ENCODE measurements at places on chromosomes 13 and 19.
A peak's percentile ranks its signal among the peaks of the same experiment; 100 is the strongest.

DNA sequence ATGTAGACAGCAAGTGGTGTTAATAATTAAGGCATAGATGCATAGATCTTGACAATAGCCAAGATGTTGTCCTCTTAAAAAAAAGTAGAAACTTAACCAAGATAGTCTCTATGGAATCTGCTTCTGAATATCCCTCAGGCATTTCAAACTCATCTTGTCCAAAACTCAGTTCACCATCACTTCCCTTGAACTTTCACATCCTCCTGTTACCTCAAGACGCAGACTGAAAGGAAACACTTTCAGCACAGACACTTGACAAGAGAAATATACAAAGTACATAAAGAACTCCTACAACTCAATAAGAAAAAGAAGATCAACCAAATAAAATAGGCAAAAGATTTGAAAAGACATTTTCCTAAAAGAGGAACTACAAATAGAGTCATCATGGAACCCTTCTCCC is 451.1 kb downstream of the FOXO1 start:
- no peak for DNase-seq

DNA sequence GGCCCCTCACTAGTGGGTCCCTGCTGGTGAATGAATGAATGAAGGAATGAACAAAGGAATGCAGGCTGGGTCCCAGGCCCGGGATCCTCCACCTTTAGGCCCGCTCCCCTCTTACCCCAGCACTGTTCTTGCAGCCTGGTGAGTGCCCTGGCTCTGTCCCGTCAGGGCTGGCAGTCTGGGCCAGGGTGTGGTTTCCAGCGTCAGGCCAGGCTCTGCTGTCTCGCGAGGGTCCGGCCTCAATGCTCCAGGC is 317 bp downstream of the LYL1 start:
- DNase-seq, result no peak

DNA sequence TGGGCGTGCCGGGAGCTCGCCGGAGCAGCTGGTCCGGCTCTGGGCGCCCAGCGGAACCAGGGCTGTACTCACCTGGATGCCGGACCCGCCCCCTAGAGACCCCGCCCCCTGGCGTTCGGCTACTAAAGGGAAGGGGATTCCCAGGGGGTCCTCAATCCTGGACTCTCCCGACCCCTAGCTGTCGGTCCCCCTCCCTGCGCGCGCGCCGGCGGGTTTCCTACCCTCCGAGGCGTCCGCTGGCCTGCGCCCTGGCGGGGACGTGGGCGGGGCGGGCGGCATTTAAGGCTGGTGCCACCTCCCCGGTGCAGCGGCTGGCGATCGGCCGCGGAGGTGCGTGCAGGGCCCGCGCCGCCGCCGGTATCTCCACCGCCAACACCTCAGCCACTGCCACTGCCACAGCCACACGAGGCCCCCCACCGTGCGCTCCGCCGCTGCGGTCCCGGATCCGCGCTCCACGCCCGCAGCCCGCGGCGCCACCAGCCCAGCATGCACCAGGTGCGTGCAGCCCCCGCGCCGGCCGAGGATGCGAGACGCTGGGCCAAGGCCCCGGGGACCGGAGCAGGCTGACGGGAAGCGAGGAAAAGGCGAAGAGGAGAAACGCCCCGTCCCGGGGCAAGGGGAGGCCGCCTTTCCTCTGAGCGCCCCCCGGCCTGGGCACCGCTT is at the start of gene ATP12A:
ATP12A (plus strand) TSS at position 151 of the 663 bp plus-strand sequence; CDS start at position 487, 336 bp downstream.
- DNase-seq, result peak; percentile 43

GRCh38 chr13:98068521-98068920 is 74.4 kb upstream of the FARP1 start:
- peak; percentile 0 for DNase-seq

DNA sequence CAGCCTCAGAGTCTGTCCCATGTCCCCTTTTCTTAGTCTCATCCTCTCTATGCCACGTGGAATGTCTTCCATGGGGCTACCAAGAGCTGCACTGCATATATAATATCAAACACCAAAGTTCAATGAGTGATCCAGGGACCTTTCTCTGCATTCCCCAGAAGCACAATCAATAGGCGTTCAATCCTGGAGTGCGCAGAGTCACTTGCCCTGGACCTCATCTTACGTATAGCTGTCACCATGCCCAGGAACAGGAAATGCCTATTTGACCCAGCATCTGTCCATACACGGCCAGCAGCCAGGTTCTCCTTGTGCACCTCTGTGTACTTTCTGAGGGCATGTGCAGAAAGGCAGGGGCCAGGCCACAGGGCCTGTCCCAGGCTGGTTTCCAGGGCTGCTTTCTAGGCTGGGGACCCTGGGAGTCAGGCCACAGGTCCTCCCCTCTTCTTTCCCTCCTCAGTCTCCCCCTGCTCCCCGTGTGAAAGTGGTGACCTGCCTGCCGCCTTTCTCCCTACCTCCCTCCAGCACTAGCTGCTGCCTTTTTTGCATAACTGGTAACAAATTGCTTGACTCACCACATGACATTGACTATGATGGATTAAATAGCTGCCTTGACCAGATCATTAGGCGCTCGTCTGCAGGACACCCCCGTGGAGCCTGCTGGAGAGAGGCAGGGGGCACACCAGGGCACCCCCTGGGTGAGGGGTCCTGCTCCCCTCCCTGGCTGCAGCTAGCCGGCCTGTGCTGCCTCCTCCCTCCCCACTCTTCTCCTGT is 222.0 kb downstream of the ZNF536 start:
- DNase-seq, result no peak

DNA sequence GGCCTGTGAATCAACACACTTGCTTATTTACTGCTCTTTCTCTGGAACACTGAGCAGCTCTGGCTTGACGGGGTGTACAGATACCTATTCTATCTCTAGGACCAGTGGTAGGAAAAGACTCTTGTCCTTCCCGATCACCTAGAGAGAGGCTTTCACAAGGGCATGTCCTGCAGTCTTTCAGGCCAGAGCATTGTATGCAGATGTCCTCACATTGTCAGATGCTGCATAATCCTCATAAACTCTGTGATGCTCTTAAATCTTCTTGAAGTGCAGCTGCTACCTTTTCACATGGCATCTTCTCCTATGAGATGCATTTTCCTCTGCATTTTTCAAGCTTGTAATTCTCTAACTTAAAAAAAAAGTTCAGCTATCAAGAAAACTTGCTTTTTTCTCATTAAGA is 369.4 kb downstream of the OLFM4 start:
- DNase-seq, result no peak

DNA sequence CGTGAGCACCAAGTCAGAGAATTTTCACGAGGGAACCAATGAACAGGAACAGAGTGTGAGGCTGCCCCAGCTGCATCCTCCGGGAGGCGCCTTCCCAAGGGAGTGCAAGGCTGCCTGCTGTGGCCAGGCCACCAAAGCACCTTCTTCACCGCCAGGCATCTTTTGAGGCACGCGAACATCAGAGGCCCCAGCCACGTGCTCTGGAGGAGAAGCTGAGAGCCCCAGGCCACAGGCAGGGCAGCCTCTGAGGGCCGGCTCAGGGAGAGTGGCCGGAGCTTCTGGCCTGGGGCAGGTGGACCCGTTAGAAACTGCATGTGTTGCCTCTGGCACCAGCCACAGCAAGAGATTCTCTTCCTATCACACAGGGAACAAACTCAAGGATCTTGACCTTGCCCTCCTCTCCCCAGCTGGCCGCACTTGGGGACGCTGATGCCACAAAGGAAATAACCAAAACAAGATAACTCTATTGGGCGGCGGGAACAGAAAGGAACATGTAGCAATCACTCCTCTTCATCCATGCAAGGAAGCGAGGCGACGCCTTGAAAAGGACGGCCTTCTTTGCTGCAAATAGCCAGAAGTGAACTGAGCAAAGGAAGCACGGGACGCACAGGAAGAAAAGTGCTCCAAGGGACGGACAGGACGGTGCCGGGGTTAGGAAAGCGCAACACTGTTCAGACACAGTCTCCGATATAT is 19.9 kb downstream of the GAS6 start:
- no peak for DNase-seq

DNA sequence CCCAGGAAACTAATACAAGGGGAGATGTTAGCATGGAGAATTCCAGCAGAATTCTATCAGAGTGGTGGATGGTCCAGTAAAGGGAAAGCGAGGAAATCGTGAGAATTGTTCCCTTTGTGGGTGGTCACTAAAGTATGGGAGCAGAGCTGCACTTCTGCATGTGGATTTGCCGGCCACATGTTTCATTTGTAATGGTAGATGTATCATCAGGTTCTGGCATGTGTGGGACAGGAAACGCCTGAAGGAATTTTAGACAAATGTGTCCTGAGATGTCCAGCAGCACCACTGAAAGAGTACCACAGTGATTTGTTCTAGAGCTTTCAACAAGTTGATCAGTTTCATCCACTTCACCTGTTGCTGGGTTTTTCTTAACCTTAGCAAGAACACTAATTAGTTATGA is 308.4 kb downstream of the SHISA2 start:
- DNase-seq, result no peak

DNA sequence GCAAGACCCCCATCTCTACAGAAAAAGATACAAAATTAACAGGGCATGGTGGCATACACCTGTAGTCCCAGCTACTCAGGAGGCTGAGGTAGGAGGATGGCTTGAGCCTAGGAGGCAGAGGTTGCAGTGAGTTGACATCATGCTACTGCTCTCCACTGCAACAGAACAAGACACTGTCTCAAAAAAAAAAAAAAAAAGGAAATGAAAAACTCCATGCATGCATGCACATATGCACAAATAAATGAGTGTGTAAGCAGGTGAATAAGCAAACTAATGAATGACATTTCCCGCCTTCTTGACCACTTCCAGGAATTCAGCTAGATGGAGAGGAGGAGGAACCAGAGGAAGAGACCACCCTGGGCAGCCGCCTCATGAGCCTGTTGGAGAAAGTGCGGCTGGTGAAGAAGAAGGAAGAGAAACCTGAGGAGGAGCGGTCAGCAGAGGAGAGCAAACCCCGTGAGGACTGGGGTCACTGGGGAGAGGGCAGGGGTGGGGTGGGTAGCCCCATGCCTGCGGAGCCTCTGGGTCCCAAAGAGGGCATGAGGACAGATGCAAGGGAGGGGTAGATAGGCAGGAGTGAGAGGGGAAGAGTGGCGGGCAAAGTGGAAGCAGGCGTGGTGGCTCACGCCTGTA is 58.8 kb downstream of the RYR1 start:
- no peak for DNase-seq

- no peak for DNase-seq
Observed at GRCh38 chr13:57128909-57129308, 11.8 kb upstream of the PRR20A start.

DNA sequence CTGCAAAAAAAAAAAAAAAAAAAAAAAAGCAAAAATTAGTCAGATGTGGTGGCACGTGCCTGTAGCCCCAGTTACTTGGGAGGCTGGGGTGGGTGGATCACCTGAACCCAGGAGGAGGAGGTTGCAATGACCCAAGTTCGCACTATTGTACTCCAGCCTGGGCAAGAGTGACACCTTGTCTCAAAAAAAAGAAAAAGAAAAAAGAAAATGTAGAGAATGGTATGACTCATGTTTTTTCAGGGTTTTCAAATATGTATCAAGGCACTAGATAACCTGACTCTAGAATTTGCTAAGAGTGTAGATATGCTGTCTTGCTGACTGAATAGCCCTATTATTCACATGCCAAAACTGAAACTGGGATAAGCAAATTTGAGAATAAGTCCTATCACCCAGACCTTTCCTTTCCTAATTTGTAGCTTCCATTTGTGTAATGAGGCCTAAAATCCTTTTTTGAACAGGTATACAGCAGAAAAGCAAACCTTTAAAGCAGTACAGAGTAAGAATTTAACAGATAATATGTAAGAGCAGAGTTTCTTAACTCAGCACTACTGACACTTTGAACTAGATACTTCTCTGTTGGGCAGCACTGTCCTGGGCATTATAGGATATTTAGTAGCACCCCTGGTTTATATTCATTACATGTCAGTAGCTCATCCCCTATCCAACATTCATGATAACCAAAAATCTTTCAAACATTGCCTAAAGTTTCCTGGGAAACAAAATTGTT is 108.6 kb downstream of the ELF1 start:
- no peak for DNase-seq

DNA sequence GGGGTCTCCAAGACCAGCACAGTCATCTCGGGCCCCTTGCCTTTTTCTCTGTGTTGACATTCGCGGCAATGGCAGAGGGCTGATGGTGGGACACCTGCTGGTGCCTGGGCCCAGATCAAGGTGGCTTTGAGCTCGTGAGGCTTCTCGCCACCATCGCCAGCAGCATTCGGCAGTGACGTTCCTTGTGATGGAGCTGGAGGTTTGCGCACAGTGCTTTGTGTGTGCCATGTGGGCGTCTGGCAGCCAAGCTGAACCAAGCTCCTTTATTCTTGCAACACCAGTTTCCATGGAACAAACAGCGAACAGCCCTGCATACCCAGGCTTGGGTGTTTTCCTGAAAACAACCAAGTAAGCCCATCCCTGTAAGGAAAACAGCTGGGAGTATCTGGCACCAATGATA is 9.1 kb upstream of the TMEM255B start:
- no peak for DNase-seq

DNA sequence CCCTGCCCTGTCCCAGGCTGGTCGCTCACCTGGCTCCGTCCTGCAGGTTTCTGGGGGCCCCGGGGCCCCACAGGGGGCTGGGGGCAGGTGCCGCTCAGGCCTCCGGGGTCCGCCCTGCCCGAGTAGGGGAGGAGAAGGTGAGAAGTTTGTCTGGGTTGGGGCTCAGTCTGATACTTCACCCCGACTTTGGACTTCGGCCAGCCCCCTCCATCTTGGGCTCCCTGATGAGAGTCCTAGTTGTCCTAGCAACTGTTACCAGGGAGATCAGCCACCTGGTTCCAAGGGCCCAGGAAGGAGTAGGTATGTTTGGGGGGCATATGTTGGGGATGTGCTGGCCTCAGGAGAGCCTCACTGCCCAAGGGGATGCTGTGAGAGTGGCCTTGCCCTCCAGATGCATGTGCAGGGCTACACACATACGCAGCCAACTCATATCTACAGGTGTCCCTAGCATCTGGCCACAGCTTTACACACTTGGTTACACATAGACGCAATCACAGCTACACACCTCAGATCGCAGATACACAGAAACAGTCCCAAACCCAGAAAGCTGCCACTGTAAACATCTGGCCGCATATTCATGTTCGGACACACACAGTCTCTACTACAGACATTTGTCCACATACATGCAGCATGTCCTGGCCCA is 3.4 kb downstream of the NUMBL start:
- DNase-seq, result no peak

- DNase-seq, result no peak
Observed at GRCh38 chr19:40578442-40578908, 1.8 kb downstream of the SHKBP1 start.

GRCh38 chr13:86900906-86901305 is 770.3 kb upstream of the SLITRK5 start:
- DNase-seq, result no peak

DNA sequence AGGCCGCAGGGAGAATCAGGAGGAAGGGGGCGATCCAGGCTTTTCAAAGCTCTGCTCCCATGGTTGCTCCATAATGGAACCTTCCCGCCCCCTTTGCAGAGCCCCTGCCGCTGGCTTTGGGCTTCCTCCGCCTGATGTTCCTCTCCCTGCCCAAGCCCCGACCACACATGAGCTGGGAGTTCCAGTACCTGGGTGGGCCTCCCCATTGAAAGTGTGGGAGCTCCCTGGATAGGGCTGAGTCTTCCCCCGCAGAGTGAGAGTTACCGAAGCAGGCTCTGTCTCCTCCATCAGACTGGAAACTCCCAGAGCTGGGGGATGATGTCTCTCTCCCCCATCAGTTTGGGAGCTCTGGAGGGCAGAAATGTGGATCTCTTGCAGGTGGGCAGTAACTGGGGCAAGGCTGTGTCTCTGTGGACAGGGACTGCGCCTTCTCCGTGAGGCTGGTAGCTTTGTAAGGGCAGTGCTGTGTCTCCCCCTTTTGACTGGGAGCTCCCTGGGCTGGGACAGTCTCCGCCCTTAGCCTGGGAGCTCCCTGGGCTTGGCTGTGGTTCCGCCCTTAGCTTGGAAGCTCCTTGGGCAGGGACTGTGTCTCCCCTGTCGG is 722 bp downstream of the DCAF15 start:
- DNase-seq, result peak; percentile 27

Measured in Calu3 (cell line).